ENCODE measurements at places on chromosomes 5 and 9.

DNA sequence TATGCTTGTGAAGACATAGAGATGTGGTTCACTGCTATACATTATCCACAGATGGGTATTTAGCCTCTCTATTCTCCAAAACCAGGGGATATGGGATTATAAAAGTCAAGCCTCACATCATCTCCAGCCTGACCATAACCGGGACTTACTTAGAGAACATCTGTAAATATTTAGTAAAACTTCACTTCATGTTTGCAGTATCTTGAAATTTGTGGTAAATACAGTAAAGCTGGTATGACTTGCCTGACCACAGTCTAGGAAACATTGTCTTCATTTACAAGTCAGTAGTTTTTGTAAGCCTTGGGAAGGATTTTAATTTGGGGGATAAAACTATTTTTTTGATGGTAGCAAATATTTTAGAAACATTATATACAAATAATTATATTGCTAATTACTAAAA, 64.2 kb downstream of the MAST4 start:
- no peak overlapping the region for H3K4me3 ChIP-seq
- H3K4me1 ChIP-seq, result no peaks in the 10 kb centered on the region
- DNase-seq, result no peak
- peaks cover 21% of the 10 kb centered on the region for H3K27me3 ChIP-seq
- no peak overlapping the region for H3K27ac ChIP-seq
- H3K36me3 ChIP-seq, result no peaks in the 10 kb centered on the region

DNA sequence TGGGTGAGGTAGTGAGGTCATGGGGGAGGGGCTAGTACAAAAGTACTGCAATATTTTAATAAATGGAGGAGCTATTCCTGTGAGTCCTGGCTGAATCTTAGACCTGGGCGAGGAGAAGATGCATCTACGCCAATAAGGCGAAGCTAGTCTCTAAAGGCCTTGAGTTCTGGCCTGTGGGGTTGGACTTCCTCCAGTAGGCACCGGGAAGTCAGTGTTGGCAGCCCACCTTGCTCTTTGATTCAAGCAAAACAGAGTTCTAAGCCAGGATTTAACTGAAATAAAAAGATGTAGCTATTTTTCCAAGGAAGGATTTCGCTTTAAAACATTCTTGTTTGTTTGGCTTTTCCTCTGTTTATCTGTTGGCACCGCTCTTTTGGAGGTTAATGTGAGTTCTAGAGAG, 244.6 kb downstream of the KIF4B start:
- H3K4me3 ChIP-seq, result no peak overlapping the region
- H3K4me1 ChIP-seq, result no peaks in the 10 kb centered on the region
- peaks cover 17% of the 10 kb centered on the region for H3K27me3 ChIP-seq
- H3K36me3 ChIP-seq, result no peaks in the 10 kb centered on the region
- H3K27ac ChIP-seq, result no peak overlapping the region

DNA sequence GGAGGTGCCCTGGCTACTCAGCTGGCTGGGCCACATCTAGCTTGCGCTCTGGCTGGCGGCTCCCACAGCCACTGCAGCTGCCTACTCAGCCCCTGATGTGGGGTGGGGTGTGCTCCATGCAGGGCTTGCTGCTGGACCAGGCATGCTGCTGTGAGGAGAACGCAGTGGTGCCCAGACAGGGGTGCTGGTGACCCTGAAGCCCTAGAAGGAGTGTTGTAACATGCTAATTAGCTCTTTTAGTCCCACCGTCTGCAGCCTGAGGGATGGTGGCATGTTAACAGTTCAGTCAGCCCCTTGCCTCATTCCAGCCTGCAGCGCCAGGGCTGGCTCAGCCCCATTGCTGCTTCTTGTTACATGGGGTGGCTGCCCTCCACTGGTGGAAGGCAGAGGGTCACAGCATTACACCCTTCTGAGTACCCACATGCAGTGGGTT, 642.3 kb downstream of the DMRTA1 start:
- H3K36me3 ChIP-seq, result no peaks in the 10 kb centered on the region
- H3K4me1 ChIP-seq, result no peaks in the 10 kb centered on the region
- no peak for DNase-seq
- H3K4me3 ChIP-seq, result no peak overlapping the region

GRCh38 chr5:53915120-53915519, 354.7 kb downstream of the NDUFS4 start:
- H3K36me3 ChIP-seq, result no peaks in the 10 kb centered on the region
- DNase-seq, result no peak
- H3K4me3 ChIP-seq, result no peak overlapping the region

DNA sequence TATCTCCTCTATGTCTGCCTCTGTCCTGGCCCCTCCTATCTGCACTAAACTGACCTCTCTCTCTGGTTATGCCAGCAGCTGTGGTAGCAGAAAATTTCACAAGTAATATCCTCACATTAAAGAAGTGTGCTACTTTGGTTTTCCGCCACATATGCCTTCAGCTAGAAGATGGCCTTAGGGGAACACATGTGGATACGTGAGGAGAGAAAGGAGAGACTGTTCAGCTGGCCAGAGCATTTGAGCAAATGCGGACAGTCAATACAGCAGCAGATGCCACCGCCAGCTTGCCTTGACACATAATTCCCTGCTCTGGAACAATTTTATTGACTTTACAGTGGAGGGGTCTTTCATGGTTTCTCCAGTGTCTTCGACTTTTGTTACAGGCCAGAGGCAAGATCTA, 434.6 kb downstream of the TAF11L14 start:
- H3K36me3 ChIP-seq, result peaks cover 2% of the 10 kb centered on the region
- DNase-seq, result no peak
- H3K27me3 ChIP-seq, result no peaks in the 10 kb centered on the region
- no peak overlapping the region for H3K27ac ChIP-seq
- H3K4me3 ChIP-seq, result no peak overlapping the region
- H3K4me1 ChIP-seq, result no peaks in the 10 kb centered on the region

GRCh38 chr5:164470312-164470711, 964.9 kb downstream of the MAT2B start:
- no peak for DNase-seq
- H3K27me3 ChIP-seq, result no peaks in the 10 kb centered on the region
- H3K36me3 ChIP-seq, result no peaks in the 10 kb centered on the region
- no peak overlapping the region for H3K4me3 ChIP-seq

DNA sequence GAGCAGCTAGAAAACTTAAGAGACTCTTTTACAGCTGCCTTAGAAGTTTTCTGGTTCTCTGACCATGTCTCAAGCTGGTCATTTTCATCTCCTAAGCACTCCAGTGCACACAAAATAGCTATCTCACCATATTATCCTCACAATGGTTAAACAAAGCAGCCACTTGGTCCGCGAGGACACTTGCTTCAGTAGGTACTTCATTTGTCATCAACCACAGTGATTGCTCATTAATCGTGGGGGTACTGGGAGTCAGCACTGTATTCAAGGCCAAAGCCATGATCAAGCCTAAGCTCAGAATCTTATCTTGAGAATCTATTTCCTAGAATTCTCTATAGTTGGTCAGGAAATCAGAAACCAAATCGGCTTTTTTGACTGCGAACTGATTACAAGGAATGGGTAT, 2.9 kb downstream of the ARL14EPL start:
- no peaks in the 10 kb centered on the region for H3K4me1 ChIP-seq
- H3K27me3 ChIP-seq, result peaks cover 50% of the 10 kb centered on the region
- no peak overlapping the region for H3K4me3 ChIP-seq
- H3K36me3 ChIP-seq, result no peaks in the 10 kb centered on the region
- DNase-seq, result no peak

DNA sequence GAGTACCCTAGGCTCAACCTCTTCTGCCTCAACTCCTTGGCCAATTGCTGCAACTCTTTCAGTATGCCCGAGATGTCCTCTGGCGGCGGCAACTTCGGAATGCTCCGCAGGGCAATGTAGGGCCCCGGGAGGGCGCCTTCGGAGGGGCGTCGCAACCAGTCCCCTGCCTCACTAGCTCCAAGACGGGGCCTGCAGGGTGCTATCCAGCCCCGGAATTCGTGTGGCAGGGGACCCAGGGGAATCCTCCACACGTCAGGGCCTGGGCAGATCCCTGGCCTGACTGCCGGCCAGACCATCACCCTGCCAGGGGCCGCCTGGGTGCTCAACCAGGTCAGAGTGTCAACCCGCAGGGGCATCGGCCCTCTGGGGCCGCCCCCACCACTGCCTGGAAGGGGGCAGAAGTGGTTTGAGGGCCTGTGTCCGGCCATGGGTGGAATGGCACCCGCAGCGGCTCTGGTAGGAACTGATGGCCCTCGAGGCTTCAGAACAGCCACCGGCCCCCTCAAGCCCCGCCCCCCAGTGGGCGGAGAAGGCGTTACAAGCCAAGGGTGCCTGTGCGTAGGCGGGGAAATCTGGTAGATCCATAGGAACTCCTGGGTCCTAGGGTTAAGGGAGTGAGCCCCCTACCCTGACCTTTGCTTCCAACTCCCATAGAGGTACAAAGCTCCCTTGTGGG, at the start of gene POU5F2:
TSS of gene POU5F2 (minus strand) at position 465 of the 676 bp plus-strand sequence. CDS start at position 428, 37 bp downstream.
- H3K27me3 ChIP-seq, result no peaks in the 10 kb centered on the region
- H3K4me3 ChIP-seq, result no peak within 1 kb of the TSS
- no peak within 1 kb of the TSS for H3K27ac ChIP-seq
- peaks cover 10% of the 10 kb centered on the region for H3K4me1 ChIP-seq

DNA sequence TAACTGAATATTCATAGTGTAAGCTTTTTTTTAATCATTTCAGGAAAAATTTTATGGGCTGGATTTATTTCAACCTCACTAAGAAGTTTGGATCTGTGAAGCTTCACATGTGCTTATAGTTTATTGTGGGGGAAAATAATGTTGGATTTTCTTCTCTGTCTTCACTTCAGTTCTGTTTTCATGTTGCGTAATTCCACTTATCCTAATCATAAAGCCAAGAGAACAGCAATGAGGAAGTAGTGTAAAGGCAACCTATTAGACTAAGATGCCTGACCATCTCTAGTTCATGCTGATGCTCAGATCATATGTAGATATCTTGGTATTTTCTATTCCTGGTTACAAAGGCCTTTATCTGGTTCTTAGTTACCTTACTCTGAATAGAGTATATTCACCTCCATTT, 50.0 kb downstream of the CD180 start:
- no peak overlapping the region for H3K4me3 ChIP-seq
- no peaks in the 10 kb centered on the region for H3K27me3 ChIP-seq
- no peak overlapping the region for H3K27ac ChIP-seq
- no peaks in the 10 kb centered on the region for H3K4me1 ChIP-seq
- no peak for DNase-seq
- peaks cover 15% of the 10 kb centered on the region for H3K36me3 ChIP-seq

GRCh38 chr9:23850242-23850689, 24.2 kb upstream of the ELAVL2 start:
- peaks cover 10% of the 10 kb centered on the region for H3K27me3 ChIP-seq
- no peak overlapping the region for H3K4me3 ChIP-seq
- H3K36me3 ChIP-seq, result no peaks in the 10 kb centered on the region
- H3K4me1 ChIP-seq, result peaks cover 4% of the 10 kb centered on the region
- no peak for DNase-seq
- no peak overlapping the region for H3K27ac ChIP-seq

DNA sequence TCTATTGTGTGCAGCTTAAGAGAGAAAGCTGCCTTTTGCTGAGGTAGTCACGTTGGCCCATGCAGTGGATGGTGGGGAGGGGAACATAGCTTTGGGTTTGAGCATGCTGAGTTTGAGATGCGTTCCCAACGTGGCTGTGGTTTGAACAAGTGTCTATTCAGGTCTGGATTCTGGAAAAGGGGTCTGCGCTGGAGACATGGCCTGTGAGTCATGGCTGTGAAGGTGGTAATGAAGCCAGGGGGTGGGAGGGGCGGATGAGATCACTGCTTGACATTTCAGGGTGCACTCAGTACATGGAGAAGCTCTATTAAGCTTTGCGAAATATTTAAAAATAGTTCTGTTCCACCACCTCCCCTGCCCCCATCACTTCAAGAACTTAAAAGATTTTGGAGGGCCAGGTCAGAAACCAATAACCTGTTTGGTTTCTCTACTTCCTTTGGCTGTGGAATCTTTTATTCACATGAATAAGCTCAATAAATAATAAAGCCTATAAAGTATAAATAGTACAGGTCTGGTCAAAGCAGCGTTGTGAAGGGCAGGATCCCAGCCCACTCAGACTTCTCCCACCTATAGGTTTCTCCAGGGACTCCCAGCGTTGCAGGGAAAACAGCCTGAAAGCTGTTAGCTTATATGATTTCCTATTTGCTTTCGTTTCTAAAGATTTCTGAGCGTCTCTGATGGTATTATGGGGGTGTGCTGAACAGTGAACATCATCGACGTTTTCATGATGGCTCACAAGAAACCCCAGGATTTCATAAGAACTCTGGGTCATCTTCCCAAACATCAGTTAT, 189.9 kb downstream of the NSG2 start:
- no peaks in the 10 kb centered on the region for H3K36me3 ChIP-seq
- no peak overlapping the region for H3K4me3 ChIP-seq
- peaks cover 11% of the 10 kb centered on the region for H3K27me3 ChIP-seq

- H3K27ac ChIP-seq, result no peak overlapping the region
- no peaks in the 10 kb centered on the region for H3K4me1 ChIP-seq
- no peak for DNase-seq
- peaks cover 38% of the 10 kb centered on the region for H3K27me3 ChIP-seq
Observed at GRCh38 chr9:1709347-1709746, 305.8 kb upstream of the SMARCA2 start.

DNA sequence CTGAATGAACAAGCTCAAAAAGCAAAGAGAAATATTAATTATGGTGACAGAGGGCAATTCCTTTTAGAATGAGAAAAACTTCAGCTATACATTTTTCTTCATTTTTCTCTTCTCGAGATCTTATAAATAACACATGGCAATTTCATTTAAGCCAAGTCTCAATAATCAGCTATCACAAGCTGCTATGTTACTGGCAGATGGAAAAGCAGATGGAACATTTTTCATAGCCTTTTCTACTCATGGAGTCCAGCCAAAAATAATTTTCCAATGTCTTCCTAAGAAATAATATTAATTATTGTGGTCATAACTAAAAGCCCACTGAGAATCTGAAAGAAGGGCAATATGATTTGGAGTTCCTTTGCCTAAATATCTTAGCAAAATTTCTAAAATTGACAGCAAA, 35.6 kb downstream of the SKIC3 start:
- no peak for DNase-seq
- H3K36me3 ChIP-seq, result peaks cover 46% of the 10 kb centered on the region
- H3K4me3 ChIP-seq, result no peak overlapping the region
- H3K27me3 ChIP-seq, result no peaks in the 10 kb centered on the region

DNA sequence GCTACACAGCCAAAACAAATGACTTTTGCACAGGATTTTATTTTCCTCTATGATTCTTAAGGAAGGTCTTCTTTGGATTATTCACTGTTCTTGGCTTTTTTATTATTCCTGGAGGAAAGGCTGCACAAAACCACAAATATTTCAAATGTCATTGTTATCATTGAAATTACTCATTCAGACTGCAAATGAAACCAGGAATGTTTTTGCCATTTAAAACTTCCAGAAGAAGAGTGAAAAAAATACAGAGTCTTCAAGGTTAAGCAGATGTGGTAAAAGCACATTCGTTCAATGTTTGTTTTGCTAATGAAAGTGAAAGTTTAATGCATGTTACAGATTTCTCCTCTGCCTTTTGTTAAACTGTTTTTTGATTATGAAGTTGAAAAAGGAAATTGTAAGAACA, 238.2 kb downstream of the TLE4 start:
- H3K27me3 ChIP-seq, result no peaks in the 10 kb centered on the region
- H3K36me3 ChIP-seq, result peaks cover 2% of the 10 kb centered on the region
- no peak for DNase-seq
- H3K4me1 ChIP-seq, result peaks cover 19% of the 10 kb centered on the region
- no peak overlapping the region for H3K4me3 ChIP-seq

All from central memory CD8-positive, alpha-beta T cell (primary cell).